Gastroesophageal sphincter (tissue), 4 donors: ENCODE measurements at places on chromosomes 7 and 10. TPM values are rescaled to one million over a fixed set of nuclear protein-coding genes. Genes with fewer than 3 reads are reported as not detected.

HTR7 gene
- total RNA-seq, result 7.9 TPM

OR2A5 gene
- not detected for total RNA-seq

VAX1 gene
- total RNA-seq, result not detected

CDH23 gene
- total RNA-seq, result 33.5 TPM

GRCh38 chr10:74851831-74852230 is 25.4 kb downstream of the KAT6B start:
- no peak for ATAC-seq
- H3K4me1 ChIP-seq, result peaks cover 15% of the 10 kb centered on the region
- peak overlapping the region; percentile 38 for H3K27ac ChIP-seq
- no peak overlapping the region for H3K4me3 ChIP-seq
- no peaks in the 10 kb centered on the region for H3K27me3 ChIP-seq

DNA sequence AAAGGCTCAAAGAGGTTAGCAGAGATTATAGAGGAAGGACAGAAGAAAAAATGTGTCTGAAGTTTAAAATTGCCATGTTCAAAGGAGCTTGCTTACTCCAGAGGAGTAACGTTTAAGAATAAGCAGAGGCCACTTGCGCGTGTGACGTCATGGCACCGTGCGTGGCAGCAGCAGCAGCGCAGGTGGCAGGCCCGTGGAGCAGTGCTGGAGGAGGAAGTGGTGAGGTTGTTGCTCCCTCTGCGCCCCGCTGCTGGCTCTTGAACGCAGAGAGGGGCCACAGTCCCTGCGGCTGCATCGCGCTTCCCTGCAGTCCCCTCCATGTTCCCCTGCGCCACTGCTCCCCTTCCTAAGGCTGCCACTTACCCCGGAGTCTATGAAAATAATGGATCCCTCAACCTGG is 37.5 kb downstream of the GDI2 start:
- ATAC-seq, result no peak
- peaks cover 36% of the 10 kb centered on the region for H3K4me1 ChIP-seq
- H3K27ac ChIP-seq, result peak overlapping the region; percentile 70

DNA sequence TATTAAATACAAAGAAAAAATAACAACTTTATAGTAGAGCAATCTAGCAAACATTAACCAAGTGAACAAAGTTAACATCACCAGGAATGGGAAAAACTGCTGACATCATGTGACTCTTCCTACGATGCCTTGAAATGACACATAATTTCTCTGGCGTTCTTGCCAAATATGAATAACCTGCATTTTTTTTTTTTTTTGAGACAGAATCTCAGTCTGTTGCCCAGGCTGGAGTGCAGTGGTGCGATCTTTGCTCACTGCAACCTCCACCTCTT is 126.5 kb upstream of the VKORC1L1 start:
- H3K27ac ChIP-seq, result peak overlapping the region; percentile 96
- H3K36me3 ChIP-seq, result no peaks in the 10 kb centered on the region
- no peak overlapping the region for H3K4me3 ChIP-seq
- ATAC-seq, result no peak

DNA sequence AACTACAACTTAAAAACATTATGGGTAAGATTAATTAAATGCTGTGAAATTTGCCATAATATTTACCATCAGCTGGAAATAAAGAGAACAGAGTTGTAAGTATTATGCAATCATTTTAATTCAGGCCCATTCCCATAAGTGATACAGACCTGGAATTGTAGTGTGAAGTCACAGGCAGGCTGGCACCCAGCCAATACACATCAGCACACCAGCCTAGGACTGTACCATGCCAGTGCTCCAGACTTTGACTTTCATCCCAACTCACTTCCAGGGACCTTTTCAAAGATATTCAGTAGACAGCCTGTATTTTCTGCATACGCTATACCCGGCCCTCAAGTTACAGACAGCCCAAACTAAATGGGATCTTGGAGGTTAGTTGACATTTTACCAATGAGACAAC is 143.3 kb downstream of the TES start:
- H3K27ac ChIP-seq, result peak overlapping the region; percentile 82
- no peaks in the 10 kb centered on the region for H3K27me3 ChIP-seq
- peaks cover 34% of the 10 kb centered on the region for H3K4me1 ChIP-seq
- H3K4me3 ChIP-seq, result no peak overlapping the region
- no peaks in the 10 kb centered on the region for H3K36me3 ChIP-seq

- H3K36me3 ChIP-seq, result peaks cover 24% of the 10 kb centered on the region
- no peak overlapping the region for H3K4me3 ChIP-seq
- H3K4me1 ChIP-seq, result no peaks in the 10 kb centered on the region
Measured at GRCh38 chr7:156792611-156793010, 100.4 kb downstream of the LMBR1 start.

- peak overlapping the region; percentile 86 for H3K27ac ChIP-seq
- peaks cover 5% of the 10 kb centered on the region for H3K4me1 ChIP-seq
- ATAC-seq, result no peak
Measured at GRCh38 chr10:124003070-124003419, 90.4 kb downstream of the CHST15 start.

- no peak overlapping the region for H3K4me3 ChIP-seq
- peaks cover 17% of the 10 kb centered on the region for H3K36me3 ChIP-seq
- H3K4me1 ChIP-seq, result peaks cover 6% of the 10 kb centered on the region
- ATAC-seq, result no peak
- H3K27ac ChIP-seq, result no peak overlapping the region
Measured at GRCh38 chr10:30873411-30873810, 158.3 kb downstream of the ZNF438 start.

DNA sequence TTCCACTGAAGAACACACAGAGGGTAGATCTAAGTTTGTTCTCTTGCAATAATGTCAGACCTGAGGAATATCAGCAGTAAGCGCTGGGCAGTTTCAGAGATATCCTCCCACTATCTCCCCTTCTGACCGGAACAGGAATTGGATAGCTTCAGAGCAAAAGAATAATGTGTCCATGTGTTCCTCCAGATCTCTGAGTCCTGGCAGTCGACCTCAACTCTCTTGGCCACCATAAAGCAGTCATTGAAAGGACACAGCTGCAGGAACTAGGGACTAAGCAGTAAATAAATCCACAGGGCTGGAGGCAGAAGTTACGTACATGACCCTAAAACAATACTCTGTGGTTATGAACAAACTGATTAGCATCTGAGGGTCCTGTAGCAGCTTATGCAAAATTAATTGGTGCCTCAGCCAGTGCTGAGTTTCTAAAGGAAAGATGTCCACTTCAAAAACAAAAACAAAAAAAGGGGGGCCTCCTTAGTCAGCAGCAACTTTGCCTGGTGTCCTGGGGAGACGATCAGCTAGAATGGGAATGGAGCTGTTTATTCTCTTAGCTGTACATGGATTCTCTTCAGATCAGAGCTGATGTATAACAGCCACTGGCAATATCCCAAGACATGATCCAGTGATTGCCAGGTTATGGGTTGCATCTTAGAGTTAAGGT is 6.4 kb upstream of the PRTFDC1 start:
- H3K4me1 ChIP-seq, result peaks cover 29% of the 10 kb centered on the region
- no peak overlapping the region for H3K4me3 ChIP-seq
- peak; percentile 69 for ATAC-seq
- peak overlapping the region; percentile 71 for H3K27ac ChIP-seq
- H3K27me3 ChIP-seq, result no peaks in the 10 kb centered on the region

GRCh38 chr7:132319481-132319880 is 256.8 kb downstream of the PLXNA4 start:
- ATAC-seq, result no peak
- no peaks in the 10 kb centered on the region for H3K4me1 ChIP-seq
- no peak overlapping the region for H3K4me3 ChIP-seq
- H3K36me3 ChIP-seq, result no peaks in the 10 kb centered on the region
- H3K27ac ChIP-seq, result no peak overlapping the region

DNA sequence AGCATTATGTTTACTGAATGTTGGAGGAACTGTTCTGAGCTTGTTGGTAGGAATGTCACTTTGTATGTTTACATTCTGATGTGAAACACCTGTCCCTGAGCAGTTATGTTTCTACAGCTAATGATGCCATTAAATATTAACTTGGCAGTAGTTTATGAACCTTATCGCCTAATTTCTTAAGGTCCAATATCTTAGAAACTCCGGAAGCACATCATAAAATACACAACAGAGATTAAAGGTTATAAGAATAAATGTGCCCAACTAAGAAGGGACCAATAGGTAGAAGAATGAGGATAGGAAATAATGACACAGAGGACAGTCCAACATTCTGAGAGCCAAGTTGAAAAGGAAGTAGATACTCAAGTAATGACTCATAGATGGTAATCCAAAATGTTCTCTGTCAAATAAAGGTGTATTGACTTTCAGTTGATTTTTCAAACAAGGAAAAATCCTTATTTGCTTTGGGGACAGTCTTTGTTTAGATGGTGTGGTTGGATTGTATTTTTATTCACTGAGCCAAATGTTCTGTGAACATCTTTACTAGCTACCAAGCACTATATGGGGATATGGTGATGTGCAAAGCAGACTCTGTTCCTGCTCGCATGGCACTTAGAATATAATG is 31.9 kb downstream of the LCOR start:
- ATAC-seq, result peak; percentile 51
- H3K4me3 ChIP-seq, result no peak overlapping the region
- H3K27ac ChIP-seq, result no peak overlapping the region

DNA sequence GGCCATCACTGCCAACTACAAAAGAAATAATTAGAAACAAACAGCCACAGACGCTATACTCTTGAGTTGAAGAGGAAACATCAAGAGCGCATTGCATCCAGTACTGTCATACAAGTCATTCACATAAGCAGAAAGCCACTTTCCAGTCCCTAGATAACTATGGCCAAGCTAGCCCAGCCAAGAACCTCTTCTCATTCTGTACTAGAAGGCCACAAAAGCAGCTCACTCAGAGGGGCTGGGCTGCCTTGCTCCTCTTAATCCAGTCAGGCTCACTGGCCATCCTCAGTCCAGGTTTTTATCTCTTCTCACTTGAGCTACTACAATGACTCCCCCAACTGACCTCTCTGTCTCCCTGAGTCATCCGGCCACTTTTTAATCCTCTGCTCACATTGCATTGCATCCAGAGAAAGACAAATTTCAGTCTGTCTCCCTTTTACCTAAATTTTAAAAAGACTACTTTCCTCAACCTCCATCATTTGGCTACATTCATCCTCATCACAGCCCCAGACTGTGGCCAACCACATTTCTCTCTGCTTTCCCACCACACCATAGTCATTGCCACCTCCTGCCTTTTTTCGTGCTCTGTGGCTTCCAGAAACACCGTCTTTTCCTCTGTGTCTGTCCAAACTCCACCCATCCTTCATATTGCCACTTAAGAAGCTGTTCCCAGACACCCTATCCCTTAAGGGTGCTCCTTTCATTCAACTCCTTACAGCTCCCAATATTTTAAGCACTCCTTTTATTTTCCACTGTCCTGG is 25.0 kb downstream of the PPP1R3C start:
- H3K36me3 ChIP-seq, result no peaks in the 10 kb centered on the region
- H3K27ac ChIP-seq, result peak overlapping the region; percentile 86
- ATAC-seq, result no peak
- peaks cover 16% of the 10 kb centered on the region for H3K4me1 ChIP-seq

DNA sequence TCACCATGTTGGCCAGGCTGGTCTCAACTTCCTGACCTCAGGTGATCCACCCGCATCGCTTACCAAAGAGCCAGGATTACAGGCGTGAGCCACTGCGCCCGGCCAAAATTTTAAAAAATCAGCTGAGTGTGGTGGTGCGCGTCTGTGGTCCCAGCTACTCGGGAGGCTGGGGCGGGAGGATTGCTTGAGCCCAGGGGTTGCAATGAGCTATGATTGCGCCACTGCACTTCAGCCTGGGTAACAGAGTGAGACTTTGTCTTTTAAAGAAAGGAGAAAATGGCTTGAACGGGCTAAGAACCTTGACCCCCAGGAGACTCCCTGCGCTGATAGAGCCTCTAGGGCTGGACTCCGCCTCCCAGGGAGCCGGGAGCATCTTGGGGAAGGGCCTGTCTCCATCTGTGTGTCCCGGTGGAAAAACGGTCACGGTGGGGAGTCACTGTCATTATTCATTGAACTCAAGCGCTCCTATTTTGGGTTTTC is 760 bp upstream of the KCTD7 start:
- H3K27me3 ChIP-seq, result no peaks in the 10 kb centered on the region
- no peaks in the 10 kb centered on the region for H3K36me3 ChIP-seq
- peak; percentile 7 for ATAC-seq
- no peaks in the 10 kb centered on the region for H3K4me1 ChIP-seq
- peak overlapping the region; percentile 97 for H3K27ac ChIP-seq
- peak overlapping the region; percentile 94 for H3K4me3 ChIP-seq

GRCh38 chr10:132593389-132593788 is 55.8 kb downstream of the INPP5A start:
- peaks cover 100% of the 10 kb centered on the region for H3K4me1 ChIP-seq
- ATAC-seq, result no peak
- peak overlapping the region; percentile 88 for H3K27ac ChIP-seq
- H3K27me3 ChIP-seq, result no peaks in the 10 kb centered on the region
